Smooth muscle cell of the coronary artery (primary cell): ENCODE measurements at places on chromosomes 13 and 19. TPM values are rescaled to one million over a fixed set of nuclear protein-coding genes. Genes with fewer than 3 reads are reported as not detected.

Gene CILP2
- 0.08 and 0.12 TPM in 2 replicates for total RNA-seq

Gene HS6ST3
- total RNA-seq, result 0.08 and 0.12 TPM in 2 replicates

Gene FCAR
- total RNA-seq, result not detected in 2 replicates

Gene ZNF793
- 1.6 and 2.2 TPM in 2 replicates for total RNA-seq

Gene ELOF1
- 19.7 and 35.6 TPM in 2 replicates for total RNA-seq

Gene CGB8
- not detected in 2 replicates for total RNA-seq

Gene ZNF8
- 1.6 and 2.6 TPM in 2 replicates for total RNA-seq

Gene TNFSF13B
- total RNA-seq, result 0.60 and 7.3 TPM in 2 replicates

Gene PSG6
- not detected in 2 replicates for total RNA-seq

Gene NTN5
- under 0.01 and 0.08 TPM in 2 replicates for total RNA-seq

Gene ZNF229
- total RNA-seq, result 7.1 and 16.7 TPM in 2 replicates

Gene KLK15
- not detected in 2 replicates for total RNA-seq

Gene PSG11
- total RNA-seq, result not detected in 2 replicates

Gene ZNF20
- 3.2 and 4.5 TPM in 2 replicates for total RNA-seq

Gene SHC2
- total RNA-seq, result 0.08 and 4.1 TPM in 2 replicates

Gene PEG3
- 0.60 and 1.8 TPM in 2 replicates for total RNA-seq

Gene ZNF154
- 4.4 and 4.9 TPM in 2 replicates for total RNA-seq

Gene ZNF607
- 4.4 and 6.4 TPM in 2 replicates for total RNA-seq

Gene CCDC169
- 1.7 and 3.5 TPM in 2 replicates for total RNA-seq

Gene SGTA
- total RNA-seq, result 13.1 and 32.2 TPM in 2 replicates

Gene WDR87
- under 0.01 TPM in 1 of 2 replicates, not detected in the other for total RNA-seq

Gene LENG9
- 5.4 and 14.1 TPM in 2 replicates for total RNA-seq

Gene CD177
- total RNA-seq, result 0.12 TPM in 1 of 2 replicates, not detected in the other

Gene PPM1N
- total RNA-seq, result 0.35 and 2.6 TPM in 2 replicates

Gene BCAM
- 2.6 and 7.3 TPM in 2 replicates for total RNA-seq

Gene PLPPR3
- total RNA-seq, result 0.15 and 1.2 TPM in 2 replicates

Gene MCF2L
- 1.1 and 2.6 TPM in 2 replicates for total RNA-seq

Gene ASF1B
- total RNA-seq, result 0.94 and 4.6 TPM in 2 replicates

Gene SRRM5
- not detected in 2 replicates for total RNA-seq

Gene PSG4
- 0.23 and 5.3 TPM in 2 replicates for total RNA-seq

Gene NANOS3
- 0.45 TPM in 1 of 2 replicates, not detected in the other for total RNA-seq

Gene KCNJ14
- total RNA-seq, result 0.23 and 0.59 TPM in 2 replicates

Gene GPR4
- total RNA-seq, result 0.23 TPM in 1 of 2 replicates, not detected in the other

Gene IRGC
- total RNA-seq, result not detected in 2 replicates

Gene ALOX5AP
- 1.1 TPM in 1 of 2 replicates, not detected in the other for total RNA-seq

Gene ADM5
- total RNA-seq, result 0.15 and 0.59 TPM in 2 replicates
